ENCODE measurements at places on chromosomes 5 and 9.

GRCh38 chr5:125171641-125172040, 425.2 kb upstream of the ZNF608 start:
- no peak for DNase-seq

DNA sequence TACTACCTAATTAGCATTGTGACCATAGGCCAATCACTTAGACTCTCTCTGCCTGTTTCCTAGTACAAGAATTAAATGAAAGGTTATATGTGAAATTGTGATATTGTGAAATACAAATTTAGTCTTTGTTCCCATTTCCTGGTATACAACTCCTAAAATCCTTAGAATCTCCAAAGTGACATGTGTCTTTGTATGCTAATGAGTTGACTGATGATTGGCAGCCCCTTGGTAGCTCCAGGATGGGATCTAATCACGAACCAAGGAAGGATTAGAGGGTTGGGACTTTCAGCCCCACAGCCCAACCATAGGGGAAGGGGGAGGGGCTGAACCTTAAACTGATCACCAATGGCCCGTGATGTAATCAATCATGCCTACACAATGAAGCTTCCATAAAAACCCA, 31.6 kb downstream of the ATP6V0E1 start:
- DNase-seq: no peak

- no peak for DNase-seq
Observed at GRCh38 chr9:68978066-68978465, 35.8 kb downstream of the PRKACG start.

DNA sequence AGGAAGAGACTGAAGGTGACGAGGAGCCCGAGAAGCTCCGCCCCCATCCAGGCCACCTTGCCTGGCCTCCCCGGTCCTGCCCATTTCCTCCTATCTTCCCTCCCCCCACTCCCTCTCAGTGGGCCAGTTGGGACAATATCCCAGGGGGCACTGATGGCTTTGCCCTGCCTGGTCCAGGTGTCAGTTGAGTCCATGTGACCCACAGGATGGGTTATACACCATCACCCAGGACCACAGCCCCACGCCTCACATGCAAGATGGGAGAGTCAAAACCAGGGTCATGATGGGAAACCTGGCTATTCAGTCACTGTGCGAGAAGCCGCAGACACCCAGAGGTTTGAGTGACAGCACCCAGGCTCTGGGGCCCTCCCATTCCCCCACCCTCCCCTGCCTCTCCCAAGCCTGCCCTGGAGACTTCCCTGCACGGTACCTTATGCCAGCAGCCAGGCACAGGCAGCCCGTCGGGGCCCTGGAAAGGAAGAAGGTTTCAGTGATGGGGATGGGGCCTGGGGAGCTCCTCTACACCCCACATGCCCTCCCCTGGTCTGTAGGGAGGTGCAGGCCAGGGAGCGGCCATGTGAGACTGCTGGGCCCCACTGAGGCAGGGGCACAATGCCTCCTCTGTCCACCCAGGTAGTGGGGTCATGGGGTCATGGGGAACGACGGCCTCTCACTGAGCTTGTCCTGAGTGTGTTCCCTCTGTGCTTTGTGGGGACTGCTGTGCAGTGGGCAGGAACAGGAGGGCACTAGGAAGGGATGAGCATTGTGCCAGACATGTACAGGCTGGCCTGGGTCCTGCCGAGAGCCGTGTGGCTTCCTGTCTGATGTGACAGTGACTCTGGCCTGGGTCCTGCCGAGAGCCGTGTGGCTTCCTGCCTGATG, 6.3 kb upstream of the PHYKPL start:
- no peak for DNase-seq

DNA sequence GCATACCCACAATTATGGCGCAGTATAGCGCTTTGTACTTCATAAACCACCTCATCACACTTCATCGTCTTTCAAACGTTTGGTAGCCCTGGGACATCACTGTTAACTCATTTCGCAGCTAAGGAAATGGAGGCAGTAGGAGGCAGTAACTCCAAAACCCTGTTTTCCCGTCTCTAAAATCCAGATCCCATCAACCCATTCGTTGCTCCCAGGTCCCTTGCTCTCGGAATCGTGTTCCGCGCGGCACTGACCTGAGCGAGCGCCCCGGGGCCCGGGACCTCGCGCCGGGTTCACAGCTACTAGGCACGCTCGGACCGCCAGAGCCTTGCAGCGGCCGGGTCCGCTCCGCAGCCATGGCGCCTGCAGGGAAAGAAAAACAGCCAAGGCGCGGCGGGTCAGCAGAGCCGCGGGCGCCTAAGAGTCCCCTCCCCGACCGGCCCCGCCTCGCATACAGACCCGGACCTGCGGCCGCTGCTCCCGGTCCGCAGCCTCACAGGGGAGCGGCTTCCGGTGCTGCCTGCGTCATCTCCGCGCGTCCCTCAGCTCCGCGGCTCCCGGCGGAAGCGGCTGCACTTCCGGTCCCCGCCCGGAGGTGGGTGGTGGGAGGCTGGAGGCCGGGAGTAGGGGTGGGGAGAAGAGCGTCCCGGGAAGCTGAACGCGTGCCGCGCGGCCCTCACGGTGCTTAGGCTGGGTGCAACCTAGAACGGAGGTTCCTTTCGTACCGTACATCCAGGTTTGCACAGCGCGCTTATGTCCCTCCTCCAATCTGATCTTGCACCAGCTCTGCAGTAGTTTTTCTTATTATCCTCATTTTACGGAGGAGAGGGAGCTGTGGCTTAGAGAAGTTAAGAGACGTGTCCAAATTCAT, at the start of gene FBXW2:
Gene FBXW2, minus strand, starts transcription at position 519 of the 868 bp plus-strand sequence. CDS start 5,158 bp downstream, outside the sequence.
- peak; percentile 75 for DNase-seq

- DNase-seq: no peak
Observed at GRCh38 chr5:99453196-99453595, 524.4 kb upstream of the CHD1 start.

- DNase-seq: no peak
Observed at GRCh38 chr9:78393340-78393739, 96.4 kb downstream of the PSAT1 start.

DNA sequence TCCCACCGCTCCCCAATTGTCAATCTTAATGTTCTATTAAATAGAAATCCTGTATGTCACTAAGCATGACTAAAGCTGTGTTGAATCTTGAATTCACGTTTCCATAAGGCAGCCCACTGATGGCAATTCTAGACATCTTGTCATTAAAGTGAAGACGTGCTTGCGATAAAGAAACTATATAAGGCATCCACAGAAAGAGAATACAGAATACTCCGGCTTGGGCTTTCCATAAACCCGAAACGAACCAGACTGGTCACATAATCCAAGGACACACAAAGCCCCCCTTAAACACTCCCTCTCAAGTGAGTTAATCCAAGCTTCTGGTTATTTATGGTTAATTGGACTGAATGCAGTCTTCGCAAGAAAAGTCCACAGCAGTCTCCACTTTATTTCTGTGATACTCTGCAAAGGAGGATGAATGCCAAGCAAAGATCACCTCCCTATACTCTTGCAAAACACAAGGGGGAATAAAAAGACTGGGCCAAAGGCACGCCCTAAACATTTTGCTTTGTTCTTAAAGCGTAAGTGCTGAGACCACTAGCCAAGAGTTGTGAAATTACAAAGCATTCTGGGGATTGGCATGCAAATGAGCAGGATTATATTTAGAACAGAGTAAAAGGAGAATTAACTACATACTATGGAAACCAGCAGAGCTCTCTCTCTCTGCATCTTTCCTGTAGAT, 54.7 kb downstream of the DPYSL3 start:
- no peak for DNase-seq

- no peak for DNase-seq
Observed at GRCh38 chr9:93059011-93059714, 662 bp downstream of the SUSD3 start.

GRCh38 chr9:126058591-126058990, 268.0 kb upstream of the MVB12B start:
- no peak for DNase-seq

- DNase-seq: no peak
Observed at GRCh38 chr9:123408313-123409262, 52.6 kb downstream of the CRB2 start.

GRCh38 chr5:103036601-103037000, 83.3 kb downstream of the GIN1 start:
- no peak for DNase-seq

DNA sequence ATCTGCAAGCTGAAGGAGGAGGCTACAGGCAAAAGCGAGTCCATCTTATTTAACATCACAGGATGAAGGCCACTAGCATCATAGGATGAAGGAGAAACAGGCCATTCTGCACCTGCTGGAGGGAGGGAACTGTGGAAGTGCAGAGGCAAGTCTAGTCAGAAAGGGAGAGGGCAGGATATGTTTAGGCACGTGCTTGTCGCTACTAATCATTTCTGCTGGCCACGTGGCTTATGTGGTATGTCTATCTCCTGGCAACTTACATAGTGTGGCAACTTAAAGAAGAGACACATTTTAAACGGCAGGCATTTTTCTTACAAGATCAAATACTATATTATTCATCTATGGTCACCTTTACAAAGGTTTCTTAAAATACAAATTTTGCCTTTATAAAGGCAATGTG, 74.0 kb downstream of the GNAQ start:
- DNase-seq: no peak

DNA sequence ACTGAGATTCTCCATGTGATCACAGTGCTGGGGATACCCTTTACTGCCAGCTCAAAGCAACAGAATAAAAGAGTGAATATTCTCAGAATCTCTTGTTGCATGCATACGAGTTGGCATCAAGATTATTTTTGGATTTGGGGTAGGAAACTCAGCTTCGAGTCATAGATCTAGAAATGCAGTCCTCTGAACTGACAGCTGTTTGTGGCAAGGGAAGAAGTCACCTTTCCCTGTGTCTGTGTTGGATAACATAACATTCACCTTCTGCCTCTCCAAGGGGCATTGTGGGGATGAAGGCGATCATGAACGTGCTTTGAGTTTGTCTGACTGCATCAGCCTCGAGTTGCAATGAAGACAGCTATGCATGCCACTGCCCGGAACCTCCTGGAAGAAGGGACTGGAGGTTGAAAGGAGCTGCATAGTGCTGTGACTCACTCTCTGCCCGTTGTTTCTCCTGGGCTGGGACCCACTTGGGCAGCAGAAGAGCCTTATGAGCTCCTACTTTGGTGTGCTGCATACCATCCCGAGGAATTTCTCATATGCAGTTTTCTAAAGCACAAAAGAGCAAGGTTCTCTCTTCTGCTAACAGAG, 231.7 kb downstream of the ARHGAP26 start:
- no peak for DNase-seq

GRCh38 chr9:34463098-34463900, 4.7 kb downstream of the DNAI1 start:
- peak; percentile 37 for DNase-seq

- DNase-seq: no peak
Observed at GRCh38 chr5:127506616-127507015, 10.8 kb upstream of the PRRC1 start.

DNA sequence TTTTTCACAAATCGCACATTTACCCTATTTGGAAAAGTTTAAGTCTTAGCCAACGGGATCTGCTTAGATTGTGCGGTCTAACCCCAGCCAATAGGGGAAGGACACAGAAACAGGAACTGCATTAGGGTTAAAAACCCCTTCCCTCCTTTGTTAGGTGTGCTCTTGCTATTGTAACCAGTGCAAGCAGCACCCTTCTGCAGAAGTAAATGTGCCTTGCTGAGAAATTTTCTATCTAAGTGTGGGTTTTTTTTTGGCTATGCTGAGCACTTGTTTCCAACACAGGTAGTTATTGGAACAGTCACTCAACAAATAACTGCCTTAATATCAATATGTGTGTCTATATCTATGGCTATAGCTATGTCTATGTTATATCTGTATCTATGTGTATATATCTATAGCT, 190.0 kb downstream of the TRIM32 start:
- DNase-seq: no peak

GRCh38 chr5:107457881-107458280, 212.9 kb downstream of the EFNA5 start:
- DNase-seq: no peak

- DNase-seq: no peak
Observed at GRCh38 chr9:130284249-130284625, 18.7 kb downstream of the HMCN2 start.

DNA sequence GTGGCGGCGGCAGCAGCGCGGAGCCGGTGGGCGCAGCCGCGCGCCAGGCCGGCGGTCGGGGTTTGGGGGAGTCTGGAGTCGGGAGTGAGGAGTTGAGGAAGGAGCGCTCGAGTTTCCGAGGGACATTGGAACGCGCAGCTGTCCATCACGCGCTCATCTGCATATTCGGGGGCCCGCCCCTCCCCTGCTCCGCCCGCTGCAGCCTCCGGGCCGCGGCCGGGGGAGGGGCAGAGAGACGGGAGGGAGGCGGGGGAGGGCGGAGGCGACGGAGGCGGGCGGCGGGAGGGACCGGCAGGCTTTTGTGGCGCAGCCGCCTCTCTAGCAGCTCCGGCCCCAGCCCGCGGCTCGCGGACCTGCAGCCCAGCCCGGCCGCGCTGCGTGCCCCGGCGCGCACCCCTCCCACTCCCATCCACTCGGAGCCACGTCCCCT, at the start of gene IRX2:
Gene IRX2, minus strand, starts transcription at position 86 of the 430 bp plus-strand sequence. CDS start 264 bp downstream, outside the sequence.
- DNase-seq: no peak

GRCh38 chr9:136091582-136092352, 3.3 kb downstream of the NACC2 start:
- no peak for DNase-seq

- peak; percentile 57 for DNase-seq
Observed at GRCh38 chr9:136567651-136568287, 21.9 kb upstream of the NOTCH1 start.

DNA sequence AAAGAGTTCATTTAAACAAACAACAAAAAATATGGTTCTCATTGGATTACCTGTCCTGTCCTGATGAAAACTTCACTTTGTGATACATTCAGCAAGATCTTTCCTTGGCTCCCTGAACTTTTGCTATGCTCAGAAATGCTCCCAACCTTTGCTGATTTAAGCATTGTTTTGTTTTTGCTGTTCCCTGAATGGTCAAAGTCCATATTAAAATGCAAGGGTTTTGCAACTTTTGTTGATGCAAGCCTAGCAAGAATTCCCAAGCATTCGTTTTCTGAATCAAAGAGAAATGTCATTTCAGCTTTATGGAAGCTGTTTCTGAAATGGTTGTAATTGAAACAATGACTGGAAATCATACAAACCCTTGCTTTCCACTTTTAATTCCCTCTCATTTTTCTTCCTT, 3.1 kb upstream of the SFXN1 start:
- DNase-seq: no peak
